ENCODE measurements at places on chromosomes 7 and 10. TPM values are rescaled to one million over a fixed set of nuclear protein-coding genes. Genes with fewer than 3 reads are reported as not detected.

GRCh38 chr7:50513166-50513871 lies 51.9 kb downstream of the DDC start:
- H3K36me3 ChIP-seq, result no peaks in the 10 kb centered on the region
- no peaks in the 10 kb centered on the region for H3K4me1 ChIP-seq
- H3K27ac ChIP-seq, result no peak overlapping the region
- H3K27me3 ChIP-seq, result peaks cover under 1% of the 10 kb centered on the region

DNA sequence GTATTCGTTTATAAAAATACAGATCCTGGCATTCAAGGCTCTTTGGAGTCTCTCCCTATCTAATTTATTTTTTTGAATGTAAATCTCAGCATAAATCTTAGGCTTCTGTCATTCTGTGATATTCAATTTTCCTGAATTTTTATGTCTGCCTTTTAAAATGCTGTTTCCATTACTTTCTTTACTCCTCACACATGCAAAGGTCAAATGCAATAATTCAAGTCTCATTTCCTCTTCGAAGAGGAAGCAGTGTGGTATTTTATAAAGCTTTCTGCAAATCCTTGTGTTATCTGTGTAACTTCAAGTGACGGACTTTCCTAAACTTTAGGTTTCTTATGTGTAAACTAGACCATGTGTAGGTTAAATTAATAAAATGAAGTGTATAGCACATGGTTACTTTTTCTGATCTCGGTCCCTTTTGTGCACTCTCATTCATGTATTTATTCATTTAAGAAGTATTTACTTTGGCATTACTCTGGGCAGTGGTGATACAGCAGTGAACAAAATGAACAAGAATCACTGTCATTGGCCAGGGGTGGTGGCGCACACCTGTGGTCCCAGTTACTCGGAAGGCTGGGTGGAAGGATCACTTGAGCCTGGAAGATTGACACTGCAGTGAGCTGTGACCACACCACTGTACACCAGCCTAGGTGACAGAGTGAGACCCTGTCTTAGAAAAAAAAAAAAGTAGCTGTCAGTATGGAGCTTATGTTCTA lies 332.2 kb downstream of the EXOC4 start:
- H3K27ac ChIP-seq, result no peak overlapping the region
- H3K4me3 ChIP-seq, result no peak overlapping the region
- no peak for DNase-seq
- no peaks in the 10 kb centered on the region for H3K27me3 ChIP-seq
- no peaks in the 10 kb centered on the region for H3K4me1 ChIP-seq

DNA sequence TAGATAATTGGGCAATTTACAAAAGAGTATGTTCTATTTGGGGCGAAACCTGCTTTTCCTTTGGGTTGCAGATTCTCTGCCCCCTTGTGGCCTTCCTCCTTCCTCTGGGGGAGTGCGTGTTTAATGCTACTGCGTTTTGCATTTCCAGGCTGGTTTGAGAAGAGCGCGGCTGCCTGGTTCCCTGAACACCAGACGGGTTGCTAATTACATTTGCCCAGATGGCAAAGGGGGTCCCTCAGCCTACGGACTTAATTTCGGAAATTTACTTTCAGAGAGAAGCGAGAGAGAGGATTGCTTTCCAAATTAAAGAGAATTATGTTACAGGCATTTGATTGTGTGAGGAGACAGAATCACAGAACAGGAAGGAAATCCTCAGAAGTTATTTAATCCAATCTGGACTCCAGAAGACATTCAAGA lies 91.9 kb upstream of the JAZF1 start:
- H3K27me3 ChIP-seq, result peaks cover 38% of the 10 kb centered on the region
- no peak overlapping the region for H3K4me3 ChIP-seq
- no peak overlapping the region for H3K27ac ChIP-seq
- peaks cover 3% of the 10 kb centered on the region for H3K36me3 ChIP-seq
- DNase-seq, result peak; percentile 58
- H3K4me1 ChIP-seq, result peaks cover 9% of the 10 kb centered on the region

GRCh38 chr10:103824281-103824680 lies 31.1 kb downstream of the SH3PXD2A start:
- H3K27ac ChIP-seq, result peak overlapping the region; percentile 37
- H3K4me3 ChIP-seq, result no peak overlapping the region
- H3K27me3 ChIP-seq, result peaks cover 6% of the 10 kb centered on the region
- DNase-seq, result no peak
- H3K36me3 ChIP-seq, result no peaks in the 10 kb centered on the region

GRCh38 chr7:121088870-121089269 lies 100.4 kb downstream of the CPED1 start:
- no peak overlapping the region for H3K27ac ChIP-seq
- DNase-seq, result no peak
- H3K4me1 ChIP-seq, result no peaks in the 10 kb centered on the region
- no peak overlapping the region for H3K4me3 ChIP-seq
- no peaks in the 10 kb centered on the region for H3K36me3 ChIP-seq

GRCh38 chr7:74012842-74013249 lies 15.1 kb upstream of the ELN start:
- H3K4me3 ChIP-seq, result no peak overlapping the region
- H3K36me3 ChIP-seq, result no peaks in the 10 kb centered on the region
- H3K27me3 ChIP-seq, result no peaks in the 10 kb centered on the region
- no peak overlapping the region for H3K27ac ChIP-seq
- no peak for DNase-seq
- H3K4me1 ChIP-seq, result no peaks in the 10 kb centered on the region

GRCh38 chr7:106039486-106040060 lies 72.5 kb downstream of the SYPL1 start:
- peaks cover 2% of the 10 kb centered on the region for H3K27me3 ChIP-seq
- H3K36me3 ChIP-seq, result no peaks in the 10 kb centered on the region
- no peak for DNase-seq
- no peak overlapping the region for H3K4me3 ChIP-seq
- H3K27ac ChIP-seq, result no peak overlapping the region

DNA sequence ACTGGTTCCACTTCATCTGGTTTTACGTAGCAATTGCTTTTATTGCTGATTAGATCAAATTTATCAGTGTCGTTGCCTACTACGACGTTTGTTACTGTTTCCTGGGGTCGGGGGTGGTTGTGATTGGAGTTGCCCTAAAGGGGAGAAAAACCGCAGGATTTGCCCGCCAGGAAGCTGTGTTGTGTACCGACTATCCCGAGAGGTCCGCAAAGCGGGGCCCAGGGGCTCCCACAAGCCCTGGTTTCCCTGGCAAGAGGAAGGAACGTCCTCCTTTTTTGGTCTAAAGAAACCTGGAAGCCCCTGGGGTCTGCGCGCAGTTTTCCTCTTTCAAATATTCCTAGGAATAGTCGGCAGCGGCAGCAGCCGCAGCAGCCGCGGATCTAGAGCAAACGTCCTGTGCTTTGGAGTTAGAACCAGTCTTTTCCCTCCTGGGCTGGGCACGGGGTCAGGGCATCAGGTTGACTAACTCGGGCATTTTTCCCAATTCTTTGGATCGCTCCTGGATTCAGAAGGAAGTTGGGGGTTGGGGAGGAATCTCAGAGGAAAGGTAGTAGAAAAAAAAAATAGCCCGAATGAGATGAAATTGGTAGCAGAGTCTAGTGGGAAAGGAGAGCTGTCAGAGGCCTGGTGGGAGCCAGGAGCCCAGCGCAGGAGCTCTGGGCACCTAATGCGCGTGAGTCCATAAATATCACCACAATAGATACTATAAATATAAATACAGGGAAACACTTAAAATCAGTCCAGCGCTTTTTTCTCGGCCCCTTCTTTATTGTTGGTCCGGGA lies 4.6 kb downstream of the VAX1 start:
- H3K27me3 ChIP-seq, result peaks cover 82% of the 10 kb centered on the region
- H3K27ac ChIP-seq, result peak overlapping the region; percentile 63
- no peak for DNase-seq
- peak overlapping the region; percentile 39 for H3K4me3 ChIP-seq
- H3K36me3 ChIP-seq, result peaks cover 1% of the 10 kb centered on the region

DNA sequence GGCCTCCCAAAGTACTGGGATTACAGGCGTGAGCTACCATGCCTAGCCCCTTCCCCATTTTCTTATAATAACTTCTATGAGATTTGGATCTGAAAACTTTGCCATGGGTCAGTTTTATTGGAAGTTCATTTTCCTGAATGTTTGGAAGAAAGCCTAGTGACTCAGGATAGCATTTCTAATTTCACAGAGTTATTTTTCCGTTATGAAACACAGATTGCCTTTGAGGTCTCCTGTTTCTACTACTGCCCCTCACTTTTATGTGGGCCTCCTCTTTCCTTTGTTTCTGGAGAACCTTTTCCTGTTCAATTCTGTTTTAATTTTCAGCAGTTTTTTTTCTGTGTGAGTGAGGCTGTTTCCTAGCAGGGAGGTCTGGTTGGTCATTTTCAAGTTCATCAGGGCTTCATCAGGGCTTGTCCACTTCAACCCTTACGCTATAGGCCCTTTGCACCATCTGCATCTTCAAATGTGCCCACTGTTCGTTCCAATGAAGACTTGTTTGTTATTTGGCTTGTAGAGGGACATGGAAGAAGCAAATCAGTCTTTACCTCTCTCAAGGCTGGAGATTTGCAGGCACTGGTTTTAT lies 58.7 kb downstream of the BMPR1A start:
- peaks cover 3% of the 10 kb centered on the region for H3K36me3 ChIP-seq
- no peaks in the 10 kb centered on the region for H3K4me1 ChIP-seq
- H3K4me3 ChIP-seq, result no peak overlapping the region
- no peaks in the 10 kb centered on the region for H3K27me3 ChIP-seq
- no peak for DNase-seq

- peaks cover 98% of the 10 kb centered on the region for H3K4me1 ChIP-seq
- peak overlapping the region; percentile 81 for H3K27ac ChIP-seq
- peaks cover 18% of the 10 kb centered on the region for H3K36me3 ChIP-seq
- no peak for DNase-seq
- H3K4me3 ChIP-seq, result no peak overlapping the region
- H3K27me3 ChIP-seq, result no peaks in the 10 kb centered on the region
Observed at GRCh38 chr10:104325436-104326435, 12.5 kb downstream of the ITPRIP start.

GRCh38 chr10:18195060-18195799 lies 55.0 kb downstream of the CACNB2 start:
- no peak for DNase-seq
- H3K36me3 ChIP-seq, result no peaks in the 10 kb centered on the region
- H3K27me3 ChIP-seq, result no peaks in the 10 kb centered on the region
- no peak overlapping the region for H3K27ac ChIP-seq
- H3K4me1 ChIP-seq, result no peaks in the 10 kb centered on the region
- no peak overlapping the region for H3K4me3 ChIP-seq

GRCh38 chr7:6636741-6637543 lies at the start of gene ZNF316:
Gene ZNF316 (plus strand): TSS chr7:6637318. CDS start chr7:6642410, 5,092 bp downstream.
- peak; percentile 43 for DNase-seq
- H3K4me3 ChIP-seq, result peak within 1 kb of the TSS; percentile 77
- no peaks in the 10 kb centered on the region for H3K27me3 ChIP-seq
- peak within 1 kb of the TSS; percentile 79 for H3K27ac ChIP-seq
- H3K4me1 ChIP-seq, result peaks cover 30% of the 10 kb centered on the region

GRCh38 chr7:139774376-139774775 lies 3.4 kb downstream of the HIPK2 start:
- H3K4me3 ChIP-seq, result no peak overlapping the region
- H3K27ac ChIP-seq, result peak overlapping the region; percentile 60
- H3K36me3 ChIP-seq, result no peaks in the 10 kb centered on the region

GRCh38 chr7:34463830-34464229 lies 194.2 kb upstream of the NPSR1 start:
- H3K4me3 ChIP-seq, result no peak overlapping the region
- H3K27ac ChIP-seq, result no peak overlapping the region
- H3K4me1 ChIP-seq, result no peaks in the 10 kb centered on the region
- H3K27me3 ChIP-seq, result no peaks in the 10 kb centered on the region
- no peak for DNase-seq
- H3K36me3 ChIP-seq, result no peaks in the 10 kb centered on the region

- no peaks in the 10 kb centered on the region for H3K4me1 ChIP-seq
- H3K4me3 ChIP-seq, result no peak overlapping the region
- no peaks in the 10 kb centered on the region for H3K36me3 ChIP-seq
- no peak overlapping the region for H3K27ac ChIP-seq
Observed at GRCh38 chr7:153951316-153951715, 100.9 kb upstream of the DPP6 start.

DNA sequence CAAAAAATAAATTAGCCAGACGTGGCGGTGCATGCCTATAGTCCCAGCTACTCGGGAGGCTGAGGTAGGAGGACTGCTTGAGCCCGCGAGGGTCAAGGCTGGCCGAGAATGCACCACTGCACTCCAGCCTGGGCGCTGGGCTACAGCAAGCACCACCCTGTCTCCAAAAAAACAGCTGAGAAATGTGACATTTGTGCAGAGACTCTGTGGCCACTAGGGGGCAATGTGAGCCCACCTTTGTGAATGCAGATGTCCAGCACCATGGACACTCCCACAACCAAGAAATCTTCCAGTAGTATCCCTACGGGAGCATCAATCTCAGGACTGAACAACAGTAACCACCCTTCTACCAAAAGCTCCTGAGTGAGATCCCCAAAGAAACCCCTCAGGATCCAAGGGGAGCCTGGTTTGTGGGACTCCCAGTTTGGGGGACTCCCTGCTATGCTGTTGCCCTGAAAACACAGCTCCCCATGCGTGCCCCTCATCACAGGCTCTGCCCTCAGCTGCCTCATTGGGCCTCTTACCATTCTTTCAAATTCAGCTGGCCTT lies 6.2 kb upstream of the AHCYL2 start:
- no peak overlapping the region for H3K27ac ChIP-seq
- H3K4me1 ChIP-seq, result peaks cover 17% of the 10 kb centered on the region
- peak; percentile 90 for DNase-seq
- no peaks in the 10 kb centered on the region for H3K27me3 ChIP-seq
- no peaks in the 10 kb centered on the region for H3K36me3 ChIP-seq
- H3K4me3 ChIP-seq, result no peak overlapping the region

DNA sequence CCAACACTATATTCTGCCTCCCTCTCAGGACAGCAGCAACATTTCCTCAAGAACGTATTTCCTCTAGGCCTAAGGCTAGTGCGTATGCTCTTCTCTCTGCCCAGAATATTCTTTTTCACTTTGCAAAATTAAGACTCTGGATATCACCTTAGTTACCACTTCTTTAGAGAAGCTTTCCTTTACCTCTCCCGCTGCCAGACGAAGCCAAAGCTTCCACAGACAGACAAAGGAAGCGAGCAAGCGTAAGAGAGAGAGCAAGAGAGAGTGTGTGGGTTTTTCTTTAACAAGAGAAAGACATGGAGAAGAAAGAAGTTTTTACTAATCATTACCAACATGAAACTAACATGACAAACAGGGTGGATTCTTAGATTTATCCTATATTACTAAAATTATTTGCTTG lies 64.1 kb downstream of the P4HA1 start:
- no peak overlapping the region for H3K27ac ChIP-seq
- no peak overlapping the region for H3K4me3 ChIP-seq
- H3K4me1 ChIP-seq, result no peaks in the 10 kb centered on the region
- no peaks in the 10 kb centered on the region for H3K27me3 ChIP-seq
- H3K36me3 ChIP-seq, result peaks cover 21% of the 10 kb centered on the region

- no peaks in the 10 kb centered on the region for H3K4me1 ChIP-seq
- DNase-seq, result no peak
- H3K27ac ChIP-seq, result no peak overlapping the region
- H3K36me3 ChIP-seq, result no peaks in the 10 kb centered on the region
- H3K27me3 ChIP-seq, result peaks cover 2% of the 10 kb centered on the region
- no peak overlapping the region for H3K4me3 ChIP-seq
Observed at GRCh38 chr10:107004362-107004761, 160.1 kb downstream of the SORCS1 start.

The ASB10 gene
- not detected for total RNA-seq

The CYP2C18 gene
- 0.36 TPM for total RNA-seq

The PON3 gene
- not detected for total RNA-seq

The DBNL gene
- total RNA-seq, result 82.3 TPM

The OPN4 gene
- not detected for total RNA-seq

The INMT gene
- total RNA-seq, result not detected

The TPST1 gene
- 3.8 TPM for total RNA-seq

The DRGX gene
- total RNA-seq, result not detected

The AHR gene
- total RNA-seq, result 24.5 TPM

Data from activated naive CD4-positive, alpha-beta T cell treated with anti-CD3 and anti-CD28 coated beads for 36 hours (primary cell).